ENCODE measurements at places on chromosomes 7 and 10. TPM values are rescaled to one million over a fixed set of nuclear protein-coding genes. Genes with fewer than 3 reads are reported as not detected.

The HACD1 gene
- total RNA-seq = 27.6 TPM

The TMEM184A gene
- not detected for total RNA-seq

The H2BK1 gene
- not detected for total RNA-seq

The CADPS2 gene
- total RNA-seq = 74.7 TPM

The SPDYE9 gene
- total RNA-seq = not detected

The INHBA gene
- 19.5 TPM for total RNA-seq

The HHEX gene
- 78.8 TPM for total RNA-seq

The CLIP2 gene
- total RNA-seq = 27.7 TPM

The DPCD gene
- total RNA-seq = 27.8 TPM

The SLC26A3 gene
- total RNA-seq = not detected

The TWNK gene
- 7.6 TPM for total RNA-seq

The HTRA1 gene
- total RNA-seq = 22.4 TPM

The PIK3CG gene
- 22.9 TPM for total RNA-seq

The PIP gene
- total RNA-seq = not detected

The NKX1-2 gene
- not detected for total RNA-seq

The ZNF804B gene
- not detected for total RNA-seq

The BEND7 gene
- 12.9 TPM for total RNA-seq

The CRHR2 gene
- total RNA-seq = not detected

The DLX5 gene
- not detected for total RNA-seq

The PDZD7 gene
- 0.50 TPM for total RNA-seq

The ZPBP gene
- not detected for total RNA-seq

The NCAPG2 gene
- 67.6 TPM for total RNA-seq

The NPFFR1 gene
- not detected for total RNA-seq

The PTPRE gene
- total RNA-seq = 63.3 TPM

The VAX1 gene
- not detected for total RNA-seq

The C10orf67 gene
- total RNA-seq = not detected

The TMEM176B gene
- not detected for total RNA-seq

The GATA3 gene
- total RNA-seq = 1.4 TPM

The STEAP2 gene
- total RNA-seq = 8.2 TPM

The PHKG1 gene
- 0.27 TPM for total RNA-seq

The TEX47 gene
- not detected for total RNA-seq

The AKR1E2 gene
- total RNA-seq = 2.0 TPM

The ACTL6B gene
- total RNA-seq = not detected

The AGBL3 gene
- total RNA-seq = 2.9 TPM

The PRPS1L1 gene
- not detected for total RNA-seq

The CALHM3 gene
- not detected for total RNA-seq
